ENCODE measurements at places on chromosomes 16 and 17.

DNA sequence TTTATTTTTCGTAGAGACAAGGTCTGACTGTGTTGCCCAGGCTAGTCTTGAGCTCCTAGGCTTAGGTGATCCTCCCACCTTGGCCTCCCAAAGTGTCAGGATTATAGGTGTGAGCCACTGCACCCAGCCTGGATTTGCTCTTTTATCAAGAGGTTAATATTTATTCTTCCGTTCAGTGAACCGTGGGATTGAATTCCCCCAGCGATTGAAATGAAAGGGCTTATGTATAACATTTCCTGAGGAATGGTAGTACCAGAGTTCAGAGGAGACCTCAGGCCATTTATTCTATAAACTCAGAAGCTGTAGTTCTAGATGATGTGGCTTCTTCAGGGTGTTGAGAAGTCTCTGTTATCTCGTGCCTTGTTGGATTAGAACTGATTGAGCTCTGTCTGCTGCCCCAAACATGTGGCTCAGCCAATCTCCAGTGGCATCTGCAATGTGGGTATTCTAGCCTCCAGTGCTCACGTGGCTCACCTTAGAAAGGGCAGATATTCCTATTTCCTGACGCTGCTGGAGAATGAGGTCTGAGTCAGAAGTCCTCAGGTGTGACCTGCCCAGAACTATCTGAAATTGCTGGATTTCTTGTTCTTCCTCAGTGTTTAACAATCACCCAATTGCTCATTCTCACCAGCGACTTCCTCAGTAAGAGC, 22.5 kb downstream of the HMOX2 start:
- no peak for DNase-seq

- no peak for DNase-seq
Observed at GRCh38 chr16:67087803-67088202, 21.9 kb upstream of the PHAF1 start.

GRCh38 chr16:82262244-82262643, 92.2 kb upstream of the MPHOSPH6 start:
- DNase-seq = no peak

- DNase-seq = peak; percentile 81
Observed at GRCh38 chr16:3099732-3100499, 822 bp upstream of the ZSCAN10 start.

Measured in endothelial cell of umbilical vein (primary cell).